ENCODE measurements at places on chromosomes 6 and 20.

DNA sequence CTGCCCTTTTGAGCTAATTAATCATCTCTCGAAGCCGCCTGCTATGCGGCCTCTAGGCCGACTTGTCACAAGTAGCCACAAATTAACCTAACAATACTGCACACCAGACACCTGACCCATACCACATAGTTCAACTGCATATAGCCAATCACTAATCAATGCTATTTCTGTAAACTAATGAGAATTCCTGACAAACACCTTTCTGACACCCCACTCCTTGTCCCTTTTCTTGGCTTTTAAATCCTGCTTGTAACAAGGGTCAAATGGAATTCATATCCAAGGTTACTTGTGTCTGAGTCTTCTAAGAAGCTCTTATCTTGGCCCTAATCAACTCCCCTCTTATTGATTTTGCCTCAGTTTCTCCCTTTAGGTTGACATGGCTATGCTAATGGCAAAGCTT, 366.1 kb downstream of the NRN1 start:
- no peak for DNase-seq

GRCh38 chr6:163354085-163354484, 60.4 kb upstream of the QKI start:
- DNase-seq, result no peak

DNA sequence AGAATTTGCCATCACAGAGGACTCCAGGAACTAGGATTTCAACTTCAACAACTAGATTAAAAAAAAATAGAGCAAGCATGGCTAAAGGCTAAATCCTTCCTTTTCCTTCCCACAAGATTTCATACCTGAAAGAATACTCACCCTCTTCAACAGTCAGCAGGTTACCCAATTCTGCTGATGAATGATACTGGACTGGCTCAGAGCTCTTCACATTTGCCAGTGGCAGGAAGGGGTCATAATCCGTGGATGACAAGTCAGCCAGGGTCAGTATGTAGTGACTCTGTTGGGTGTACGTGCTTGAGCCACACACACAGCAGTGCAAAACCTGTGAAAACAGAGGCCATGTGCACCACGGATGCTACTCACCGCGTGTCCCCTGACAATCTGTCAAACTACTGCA, 152.9 kb downstream of the INSM1 start:
- DNase-seq, result no peak

DNA sequence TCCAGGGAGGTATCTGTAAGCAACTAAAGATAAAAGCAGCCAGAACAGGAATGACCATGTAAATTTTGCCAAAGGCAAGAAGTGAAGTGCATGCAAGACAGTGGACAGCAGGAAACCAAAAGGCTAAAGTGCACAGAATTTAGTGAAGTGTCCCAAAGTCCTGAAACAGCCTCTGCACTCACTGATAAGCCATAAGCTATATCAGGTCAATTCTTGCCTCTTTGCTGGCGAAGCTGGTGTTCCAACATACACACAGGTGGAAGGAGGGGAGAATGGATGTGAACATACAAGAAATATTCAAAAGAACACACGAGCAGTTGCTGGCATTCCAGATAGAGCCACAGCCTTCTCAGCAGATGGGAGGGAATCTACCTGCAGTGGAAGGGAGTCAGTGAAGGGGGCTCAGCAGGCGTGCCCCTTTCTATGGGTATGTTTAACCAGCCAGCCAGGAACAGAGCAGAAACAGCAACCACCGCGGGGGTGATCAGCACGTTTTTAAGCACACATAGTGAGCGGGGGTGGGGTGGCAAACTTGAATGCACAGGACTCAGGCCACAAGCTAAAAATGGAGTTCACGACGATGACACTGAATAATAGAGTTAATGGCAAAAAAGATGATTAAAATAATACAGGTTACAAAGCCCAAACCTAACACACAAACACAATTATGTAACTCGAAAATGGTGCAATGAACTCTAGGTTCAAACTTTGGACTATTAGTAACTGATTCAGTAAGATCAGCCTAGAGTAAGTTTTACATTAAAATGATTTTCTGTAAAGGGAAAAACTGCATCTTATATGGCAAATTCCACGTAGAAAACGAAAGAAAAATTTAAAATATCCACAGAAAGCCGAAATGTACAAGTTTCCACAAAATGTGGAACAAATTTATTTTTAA, 1.2 kb downstream of the ECI2 start:
- DNase-seq, result no peak
